ENCODE measurements at places on chromosomes 5 and 9.
A peak's percentile ranks its signal among the peaks of the same experiment; 100 is the strongest.

GRCh38 chr5:99030906-99031440, 102.2 kb upstream of the CHD1 start:
- DNase-seq = no peak

GRCh38 chr9:69874301-69875060, 53.9 kb downstream of the CFAP95 start:
- DNase-seq = no peak

DNA sequence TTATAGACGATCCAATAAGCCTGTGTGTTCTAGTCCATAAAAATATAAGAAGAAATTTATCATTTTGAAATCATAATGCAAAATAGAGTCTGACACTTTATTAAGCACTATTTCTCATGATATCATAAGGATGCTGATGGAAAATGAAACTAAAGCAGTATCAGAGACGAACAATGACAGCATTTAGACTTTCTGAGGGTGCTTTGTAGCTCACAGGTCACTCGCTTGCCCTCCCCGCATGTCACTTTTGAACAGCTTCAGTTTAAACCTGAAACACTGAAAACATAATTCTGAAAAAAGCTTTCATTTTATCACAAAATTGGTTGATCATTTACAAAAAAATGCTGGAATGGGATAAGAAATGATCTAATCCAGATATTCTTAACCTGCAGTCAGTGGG, 247.1 kb downstream of the EBF1 start:
- no peak for DNase-seq

- DNase-seq = no peak
Measured at GRCh38 chr9:111662576-111663300, 1.3 kb downstream of the GNG10 start.

DNA sequence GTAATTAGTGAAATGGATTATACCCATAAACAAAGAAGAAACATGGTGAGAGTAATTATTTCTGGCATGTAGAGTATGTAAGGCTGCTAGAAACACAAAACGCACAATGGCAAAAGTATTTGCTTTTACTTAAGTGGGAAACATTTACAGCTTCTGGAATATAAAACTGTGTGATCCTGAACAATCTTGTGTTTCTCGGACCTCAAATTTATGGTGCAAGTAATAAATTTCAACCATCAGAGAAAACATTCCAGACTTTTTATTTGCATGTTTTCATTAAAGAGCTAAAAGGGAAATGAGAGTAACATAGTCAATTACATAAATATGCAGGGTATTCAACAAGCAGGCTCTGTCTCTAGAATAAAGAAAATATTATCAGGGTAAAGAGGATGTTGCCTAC, 17.2 kb upstream of the PRR16 start:
- no peak for DNase-seq

GRCh38 chr5:58891971-58892343, 309.1 kb downstream of the RAB3C start:
- DNase-seq = no peak

DNA sequence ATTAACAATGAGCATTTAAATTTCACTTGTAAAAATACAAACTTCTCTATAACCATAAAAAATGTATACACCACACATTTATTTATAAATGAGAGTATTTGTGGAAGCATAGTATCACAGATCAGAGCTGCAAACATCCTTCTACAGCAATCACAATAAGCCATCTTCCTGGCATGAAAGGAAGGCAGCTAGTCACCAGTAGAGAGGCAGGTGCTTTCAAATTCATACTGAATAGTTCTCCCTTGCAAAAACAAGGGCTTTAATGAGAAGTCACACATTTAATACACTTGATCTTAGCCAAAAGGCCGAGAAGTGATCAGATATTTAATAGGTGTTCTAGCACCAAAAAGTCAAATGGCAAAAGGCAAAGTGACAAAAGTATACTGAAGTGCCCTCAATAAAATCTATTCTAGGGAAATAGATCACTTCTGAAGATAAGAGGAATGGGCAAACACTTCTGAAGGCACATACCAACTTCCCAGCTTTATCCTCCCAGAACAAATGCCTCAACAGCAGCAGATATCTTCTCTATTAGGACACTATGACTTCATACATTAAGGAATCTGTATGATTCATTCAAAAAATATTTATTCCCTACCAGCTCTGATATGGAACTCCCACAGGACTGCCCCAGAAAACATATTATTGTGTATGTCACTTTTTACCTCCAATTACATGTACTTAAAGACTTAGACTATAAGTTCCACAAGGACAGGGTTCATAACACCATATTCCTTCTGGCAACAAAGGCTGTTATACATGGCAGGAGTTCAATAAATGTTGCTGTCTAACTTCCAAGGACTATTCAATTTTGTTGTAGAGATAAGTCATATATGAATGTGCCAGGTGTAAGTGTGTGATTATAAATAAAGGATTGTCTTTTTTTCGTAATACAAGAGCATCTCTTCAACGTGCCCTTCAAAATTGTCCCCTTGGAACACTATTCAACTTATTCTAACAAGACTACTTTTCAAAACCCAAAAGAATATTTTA, 31.7 kb downstream of the MAPKAP1 start:
- DNase-seq = peak; percentile 52

DNA sequence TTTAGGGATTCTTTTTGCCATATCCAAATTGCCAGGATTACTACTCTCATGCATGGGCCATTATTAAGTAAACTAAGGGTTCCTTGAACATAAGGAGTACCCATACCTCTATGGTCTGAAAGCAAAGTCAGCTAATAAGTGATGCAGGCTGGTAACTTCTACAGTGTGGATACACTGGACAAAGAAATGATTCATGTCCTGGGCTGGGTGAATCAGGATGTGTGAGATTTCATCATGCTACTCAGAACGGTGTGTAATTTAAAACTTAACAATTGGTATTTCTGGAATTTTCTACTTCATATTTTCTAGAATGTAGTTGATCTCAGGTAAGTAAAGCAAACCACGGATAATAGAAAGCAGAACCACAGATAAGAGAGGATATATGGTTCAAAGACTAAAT, 428.8 kb downstream of the CHSY3 start:
- DNase-seq = peak; percentile 54

GRCh38 chr5:24272741-24273140, 372.0 kb downstream of the CDH10 start:
- DNase-seq = no peak

GRCh38 chr9:15617782-15618181, 64.9 kb downstream of the CCDC171 start:
- DNase-seq = no peak

DNA sequence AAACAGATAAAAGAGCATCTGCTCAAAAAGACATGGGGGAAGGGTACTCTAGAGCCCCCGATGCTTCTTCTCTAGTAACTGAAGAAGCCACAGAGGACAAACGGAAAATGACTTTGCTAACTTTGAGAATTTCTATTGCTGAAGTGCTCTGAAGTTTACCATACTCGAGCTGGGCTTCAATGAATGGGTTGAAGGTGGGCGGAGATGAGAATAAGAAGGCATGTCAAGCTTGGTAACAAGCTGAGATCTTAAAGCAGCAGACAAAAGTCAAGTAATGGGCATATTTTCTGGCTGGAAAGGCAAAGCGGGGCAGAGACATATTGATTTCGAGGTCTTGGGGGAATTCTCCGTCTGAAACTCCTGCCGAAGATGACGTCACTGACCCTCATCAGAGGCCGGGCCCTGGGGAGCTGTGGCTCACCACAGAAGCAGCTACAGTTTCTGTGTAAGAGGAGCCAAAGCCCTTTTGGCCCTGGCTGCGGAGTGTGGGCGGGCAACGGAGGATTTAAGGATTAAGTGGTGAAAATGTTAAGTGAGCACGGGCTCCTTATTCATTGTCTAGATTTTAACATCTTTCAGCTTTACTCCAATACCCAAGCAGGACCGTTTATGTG, 115.8 kb upstream of the SLIT3 start:
- DNase-seq = peak; percentile 98

DNA sequence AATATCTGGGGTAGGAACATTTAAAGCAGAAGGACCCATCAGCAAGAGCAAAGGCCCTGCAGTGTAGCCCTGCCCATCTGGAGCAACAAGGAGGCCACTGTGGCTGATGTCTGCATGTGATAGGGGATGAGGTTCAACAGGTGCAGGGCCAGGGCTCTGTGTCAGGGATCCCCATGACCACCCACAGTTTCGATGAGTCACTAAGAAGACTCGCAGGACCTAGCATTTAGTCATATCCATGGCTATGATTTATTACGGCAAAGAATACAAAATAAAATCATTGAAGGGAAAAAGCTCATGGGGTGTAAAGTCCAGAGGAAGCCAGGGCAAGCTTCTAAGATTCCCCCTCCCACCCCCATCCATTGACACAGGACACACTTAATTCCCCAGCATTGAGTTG, 188.6 kb downstream of the ADGRV1 start:
- DNase-seq = peak; percentile 26

DNA sequence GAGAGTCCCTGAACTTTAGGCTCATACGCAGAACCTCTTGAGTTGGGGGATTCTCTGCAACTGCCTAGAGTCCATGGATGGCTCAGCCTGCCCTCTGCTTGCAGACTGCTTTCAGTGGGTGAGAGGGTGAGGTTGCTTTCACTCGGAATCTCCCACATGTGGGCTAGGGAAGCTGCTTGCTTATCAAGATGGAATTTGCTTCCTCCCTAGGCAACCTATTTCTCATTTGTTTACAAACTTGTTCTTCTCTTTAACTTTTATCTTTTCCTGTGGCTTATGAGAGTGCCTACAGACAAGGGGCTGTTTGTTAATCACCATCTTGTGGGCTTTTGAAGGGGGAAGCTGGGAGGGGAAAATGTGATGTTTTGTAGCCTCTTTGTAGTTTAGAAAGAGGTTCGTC, 10.0 kb downstream of the TLE4 start:
- DNase-seq = peak; percentile 48

GRCh38 chr9:126420643-126421564, 94.3 kb downstream of the MVB12B start:
- DNase-seq = no peak

DNA sequence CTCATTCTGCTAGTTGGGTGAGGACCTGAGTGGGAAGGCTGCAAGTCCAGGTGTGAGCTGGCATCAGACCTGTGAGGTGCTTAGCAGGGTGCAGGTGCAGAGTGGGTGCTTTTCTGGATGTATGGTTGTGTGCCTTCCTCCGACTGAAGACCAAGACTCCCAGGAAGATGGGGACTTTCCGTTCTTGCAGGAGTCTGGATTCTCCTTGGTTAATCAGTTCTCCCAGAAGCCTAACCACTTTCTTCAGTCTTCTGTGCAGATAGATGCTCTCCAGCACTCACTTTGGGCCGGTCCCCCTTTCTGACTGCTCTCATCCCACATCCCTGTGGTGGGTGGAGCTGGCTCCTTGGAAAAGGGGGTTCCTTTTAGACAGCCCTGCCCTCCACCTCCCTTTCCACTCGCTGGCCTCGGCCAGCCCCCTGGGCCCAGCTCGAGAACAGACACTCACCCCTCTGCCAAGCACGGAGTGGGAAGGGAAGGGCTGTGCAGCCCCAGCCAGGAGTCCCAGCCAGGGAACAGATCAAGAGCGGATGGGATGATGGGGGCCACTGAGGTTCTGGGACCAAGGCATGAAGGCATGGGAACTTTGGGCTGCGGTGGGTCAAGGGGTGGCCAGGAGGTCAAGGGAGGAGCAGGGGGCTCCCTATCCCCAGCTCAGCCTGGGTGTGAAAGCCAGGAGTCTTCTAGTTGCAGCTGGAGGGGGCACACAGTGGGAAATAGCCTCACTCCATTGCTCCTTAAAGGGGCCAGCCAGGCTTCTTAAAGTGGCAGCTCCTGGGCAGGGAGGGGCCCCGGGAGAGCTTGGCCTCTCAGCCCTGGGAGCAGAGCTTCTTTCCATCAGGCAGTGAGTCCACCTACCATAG, 62.4 kb downstream of the FGF18 start:
- no peak for DNase-seq

DNA sequence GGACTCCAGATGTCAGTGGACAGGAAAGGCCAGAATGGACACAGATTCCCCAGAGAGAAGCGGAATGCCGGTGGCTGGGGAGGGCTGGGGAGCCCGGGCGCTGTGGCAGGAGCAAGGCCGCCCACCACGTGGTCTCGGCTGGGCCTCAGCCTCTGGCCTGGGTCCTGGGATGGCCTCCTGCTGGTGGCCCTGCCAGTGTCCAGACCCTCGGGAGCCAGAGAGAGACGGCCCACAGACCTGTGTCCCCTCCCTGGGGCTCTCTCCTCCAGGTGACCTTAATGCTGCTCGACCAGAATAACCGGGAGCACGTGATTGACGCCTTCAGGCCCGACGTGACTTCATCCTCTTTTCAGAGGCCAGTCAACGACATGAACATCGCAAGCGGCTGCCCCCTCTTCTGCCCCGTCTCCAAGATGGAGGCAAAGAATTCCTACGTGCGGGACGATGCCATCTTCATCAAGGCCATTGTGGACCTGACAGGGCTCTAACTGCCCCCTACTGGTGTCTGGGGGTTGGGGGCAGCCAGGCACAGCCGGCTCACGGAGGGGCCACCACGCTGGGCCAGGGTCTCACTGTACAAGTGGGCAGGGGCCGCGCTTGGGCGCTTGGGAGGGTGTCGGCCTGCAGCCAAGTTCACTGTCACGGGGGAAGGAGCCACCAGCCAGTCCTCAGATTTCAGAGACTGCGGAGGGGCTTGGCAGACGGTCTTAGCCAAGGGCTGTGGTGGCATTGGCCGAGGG, 19.0 kb downstream of the FBXW5 start:
- DNase-seq = no peak

DNA sequence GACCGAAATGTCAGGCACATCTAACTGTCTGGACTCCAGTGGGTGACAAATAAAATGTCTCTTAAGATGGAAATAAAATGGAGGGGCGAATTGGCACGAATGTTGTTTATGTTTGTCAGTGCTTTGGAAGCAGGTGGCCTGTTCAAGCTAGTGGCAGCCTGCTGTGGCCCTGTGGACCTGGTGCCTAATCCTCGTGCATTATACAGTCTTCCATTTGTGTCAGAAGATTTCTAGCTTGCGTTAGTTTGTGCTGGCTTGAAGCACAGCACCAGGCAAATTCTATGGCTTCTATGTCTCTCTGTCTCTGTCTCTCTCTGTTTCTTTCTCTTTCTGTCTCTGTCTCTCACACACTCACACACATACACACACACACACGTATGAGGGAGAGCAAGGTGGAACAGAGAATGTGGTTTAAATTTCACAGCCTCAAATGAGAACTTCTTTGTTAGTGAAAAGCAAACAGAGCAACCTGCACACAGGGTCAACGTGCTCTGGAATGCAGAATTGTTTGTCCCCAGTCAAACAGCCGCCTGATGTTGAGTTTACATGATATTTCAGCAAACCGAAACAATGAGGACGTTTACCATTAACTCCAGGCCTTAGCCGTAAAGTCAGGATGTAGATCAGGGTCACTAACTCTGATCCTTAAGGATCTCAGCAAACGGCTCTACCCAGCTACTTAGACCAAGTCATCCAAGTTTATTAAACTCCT, 39.0 kb upstream of the CD180 start:
- no peak for DNase-seq
